Ovary (tissue), 10 donors: ENCODE measurements at places on chromosomes 1 and 21. TPM values are rescaled to one million over a fixed set of nuclear protein-coding genes. Genes with fewer than 3 reads are reported as not detected.

Gene IL10
- 2.7 TPM for total RNA-seq

Gene CLCA4
- not detected for total RNA-seq

Gene KIF17
- total RNA-seq = 0.71 TPM

Gene GABRD
- not detected for total RNA-seq

Gene PLCH2
- 0.24 TPM for total RNA-seq

Gene WNT9A
- 15.9 TPM for total RNA-seq

Gene ALG6
- 11.8 TPM for total RNA-seq

Gene CHI3L2
- 5.3 TPM for total RNA-seq

Gene NCSTN
- 65.0 TPM for total RNA-seq

Gene FCRLA
- total RNA-seq = not detected

Gene PRR9
- total RNA-seq = not detected

Gene TBX19
- 3.9 TPM for total RNA-seq

Gene LDLRAD2
- 0.17 TPM for total RNA-seq

Gene ADAM30
- total RNA-seq = not detected

Gene OR2W3
- 0.25 TPM for total RNA-seq
